ENCODE measurements at places on chromosomes 1 and 21.

- no peak for DNase-seq
Observed at GRCh38 chr1:70355920-70356319, 1.4 kb upstream of the ANKRD13C start.

GRCh38 chr1:12327566-12327965, 97.7 kb downstream of the VPS13D start:
- no peak for DNase-seq

GRCh38 chr1:6025269-6026094, 20.2 kb upstream of the KCNAB2 start:
- no peak for DNase-seq

- no peak for DNase-seq
Observed at GRCh38 chr21:16285605-16286126, 555.9 kb downstream of the USP25 start.

DNA sequence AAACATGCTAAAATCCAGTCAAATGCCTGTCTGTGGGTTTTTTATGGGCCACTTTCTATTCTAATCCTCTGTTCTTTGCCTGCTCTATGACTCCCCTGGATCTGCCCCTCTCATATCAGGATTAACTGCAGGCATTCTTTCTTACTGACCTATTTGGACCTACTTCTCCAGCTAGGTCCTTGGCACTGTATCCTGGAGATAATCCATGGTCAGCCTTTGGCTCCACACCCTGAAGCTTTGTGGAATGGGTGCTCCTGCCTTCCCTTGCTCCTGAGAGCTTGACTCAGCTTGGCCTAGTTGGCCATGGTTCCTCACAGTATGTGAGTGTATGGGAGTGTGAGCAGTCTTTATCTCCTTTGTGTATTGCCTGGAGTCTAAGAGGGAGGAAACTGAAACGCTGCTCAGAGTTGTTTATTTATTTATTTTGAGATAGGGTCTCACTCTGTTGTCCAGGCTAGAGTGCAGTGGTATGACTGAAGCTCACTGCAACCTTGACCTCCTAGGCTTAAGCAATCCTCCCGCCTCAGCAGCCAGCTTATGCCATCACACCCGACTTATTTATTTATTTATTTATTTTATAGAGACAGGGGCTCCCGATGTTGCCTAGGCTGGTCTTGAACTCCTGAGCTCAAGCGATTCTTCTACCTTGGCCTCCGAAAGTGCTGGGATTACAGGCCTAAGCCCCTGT, 28.7 kb upstream of the CDC14A start:
- DNase-seq, result no peak

DNA sequence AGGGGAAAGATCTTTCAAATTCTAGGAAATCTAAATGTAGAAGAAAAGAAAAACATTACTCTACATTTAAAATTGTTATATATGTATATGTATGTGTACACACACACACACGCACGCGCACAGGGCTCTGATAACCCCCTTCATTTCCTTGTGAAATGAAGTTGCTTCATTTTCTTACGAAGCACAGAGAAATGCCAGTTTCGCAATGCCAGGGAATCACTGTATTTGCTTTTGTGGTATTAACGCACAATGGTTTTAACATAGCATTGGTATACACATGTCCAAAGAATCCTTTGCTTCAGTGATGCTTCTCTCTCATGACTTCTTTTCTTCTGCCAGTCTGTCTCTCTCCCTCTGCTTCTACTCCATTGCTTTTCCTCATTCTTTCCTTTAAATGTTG, 8.4 kb upstream of the DDAH1 start:
- DNase-seq, result no peak

- DNase-seq, result no peak
Observed at GRCh38 chr1:96967311-96967710, 245.7 kb downstream of the PTBP2 start.

GRCh38 chr1:29332204-29332603, 95.9 kb downstream of the PTPRU start:
- DNase-seq, result peak; percentile 2

DNA sequence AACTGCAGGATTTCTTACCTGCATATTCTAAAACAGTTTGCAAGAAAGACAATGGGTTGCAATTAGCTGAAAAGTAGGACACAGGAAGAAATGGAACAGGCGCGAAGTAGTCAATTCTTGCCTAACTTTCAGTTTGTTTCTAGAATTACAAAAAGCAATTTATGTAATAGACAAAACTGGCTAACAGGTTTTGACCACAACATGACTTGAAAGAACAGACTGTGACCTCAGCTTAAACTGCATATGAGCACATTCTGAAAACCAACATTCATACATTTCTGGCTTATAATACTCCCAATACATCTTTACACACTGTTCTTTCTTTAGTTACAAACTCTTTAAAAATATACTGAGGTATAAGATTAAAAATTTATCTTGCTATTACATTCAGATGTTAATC, 405.9 kb upstream of the B3GALT2 start:
- DNase-seq, result peak; percentile 37

GRCh38 chr1:203465948-203466347, 9.7 kb upstream of the PRELP start:
- no peak for DNase-seq

Data from CD4-positive, alpha-beta T cell treated with Interleukin-4 for 4 hours (primary cell).